ENCODE measurements at places on chromosomes 4 and X.

- peak; percentile 82 for DNase-seq
Observed at GRCh38 chr4:7070729-7071511, 3.1 kb upstream of the GRPEL1 start.

GRCh38 chrX:13894888-13895565 is 78.1 kb upstream of the GPM6B start:
- DNase-seq = no peak

GRCh38 chrX:149818652-149819051 is 36.9 kb downstream of the MAGEA9 start:
- no peak for DNase-seq

DNA sequence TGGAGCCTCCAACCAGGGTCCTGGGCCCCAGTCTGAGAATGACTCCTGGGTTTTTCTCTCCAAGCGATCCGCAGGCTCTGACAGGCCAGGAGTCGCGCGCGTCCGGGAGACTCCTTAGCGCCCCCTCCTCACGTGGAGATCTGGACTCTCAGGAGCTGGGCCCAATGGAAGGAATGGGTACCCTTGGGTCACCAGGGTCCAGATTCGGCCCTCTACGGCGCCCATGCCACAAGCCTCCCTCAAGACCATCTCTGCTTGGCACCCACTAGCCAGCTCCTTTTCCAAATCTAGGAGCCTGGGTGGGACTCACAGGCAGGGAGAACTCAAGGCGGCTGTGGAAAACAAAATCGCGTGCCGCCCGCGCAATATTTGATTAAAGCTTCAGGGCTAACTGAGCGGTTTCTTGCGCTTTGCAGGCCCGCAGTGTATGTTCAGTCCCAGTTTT is 7.1 kb downstream of the HAND2 start:
- DNase-seq = no peak

- no peak for DNase-seq
Observed at GRCh38 chrX:119635179-119635578, 29.0 kb upstream of the NKRF start.

GRCh38 chrX:103877571-103877970 is 45.5 kb upstream of the RAB9B start:
- DNase-seq = no peak

- no peak for DNase-seq
Observed at GRCh38 chr4:80182237-80182866, 15.0 kb upstream of the PRDM8 start.

DNA sequence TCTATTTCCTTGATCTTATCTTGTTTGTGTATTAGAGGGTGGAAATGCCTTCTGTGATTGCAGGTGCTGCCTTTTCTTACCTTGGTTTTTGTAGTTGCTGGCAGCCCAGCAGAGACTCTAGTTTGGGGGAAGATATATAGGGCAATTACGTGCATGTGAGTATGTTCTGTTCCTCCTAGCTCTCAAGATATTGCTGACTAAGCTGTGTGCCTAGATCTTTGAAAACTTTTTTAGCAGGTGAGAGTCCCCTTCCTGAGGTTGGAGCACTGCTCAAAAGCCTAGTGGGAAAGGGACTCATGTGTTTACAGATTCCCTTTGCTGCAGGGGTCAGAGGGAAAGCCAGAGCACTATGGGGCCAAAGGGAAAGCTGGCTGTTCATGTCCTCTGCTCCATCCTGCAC is 136.1 kb downstream of the VSIG4 start:
- DNase-seq = no peak

- no peak for DNase-seq
Observed at GRCh38 chr4:7004331-7004730, 38.8 kb upstream of the TADA2B start.
